ENCODE measurements at places on chromosomes 3 and 15.
A peak's percentile ranks its signal among the peaks of the same experiment; 100 is the strongest.

DNA sequence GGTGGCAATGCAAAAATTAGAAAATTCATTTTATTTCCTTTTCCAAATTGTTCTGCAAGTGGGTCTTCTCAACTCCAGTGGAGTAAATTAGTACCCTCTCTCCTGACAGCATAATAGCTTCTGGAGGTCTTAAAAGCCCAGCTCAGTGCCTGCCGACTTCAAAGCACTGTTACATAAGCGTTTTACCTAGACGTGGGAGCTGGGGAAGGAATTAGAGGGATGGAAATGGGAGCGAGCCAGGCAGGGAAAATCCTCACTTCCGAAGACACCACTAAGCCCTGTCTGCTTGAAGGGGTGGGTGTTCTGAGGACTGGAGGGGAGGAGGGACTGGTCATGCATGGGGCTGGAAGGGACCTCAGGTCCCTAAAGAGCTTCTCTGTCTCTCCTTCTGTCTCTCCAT is 77.2 kb upstream of the SLC6A1 start:
- DNase-seq = no peak

- no peak for DNase-seq
Measured at GRCh38 chr3:128187495-128187894, 34.2 kb downstream of the EEFSEC start.

GRCh38 chr3:153980252-153980590 is 141.0 kb upstream of the ARHGEF26 start:
- no peak for DNase-seq

GRCh38 chr3:21326704-21327475 is 424.1 kb downstream of the ZNF385D start:
- no peak for DNase-seq

DNA sequence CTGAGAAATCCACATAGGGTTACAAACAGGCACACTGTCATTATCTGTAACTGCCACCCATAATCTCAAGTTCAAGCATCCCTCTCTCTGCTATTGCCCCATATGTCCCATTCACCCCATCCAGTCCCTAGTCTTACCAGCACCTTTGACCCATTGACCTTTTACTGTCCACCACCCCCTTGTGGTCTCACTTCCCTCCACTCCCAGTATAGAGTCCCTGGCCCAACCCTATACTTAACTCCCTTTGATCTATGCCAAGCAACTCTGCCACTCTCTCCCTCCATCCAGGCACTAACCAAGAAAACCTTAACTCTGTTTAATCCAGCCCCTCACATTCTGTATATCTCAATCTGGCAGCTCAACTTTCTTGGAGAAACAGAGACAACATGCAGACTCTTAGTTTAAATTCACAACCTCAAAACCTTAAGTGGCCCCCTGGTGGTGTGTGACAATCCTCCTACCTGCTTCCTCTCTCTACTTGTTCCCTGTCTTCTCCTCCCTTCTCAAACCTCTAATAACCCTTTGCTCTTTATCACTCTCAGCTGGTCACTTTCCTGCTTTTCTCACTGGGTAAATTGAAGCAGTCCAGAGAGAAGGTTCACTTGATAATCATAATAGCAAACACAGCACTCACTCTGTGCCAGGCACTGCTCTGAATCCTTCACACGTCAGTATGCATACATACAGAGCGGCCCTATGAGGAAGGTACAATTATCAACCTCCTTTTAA is 162.7 kb downstream of the STT3B start:
- peak; percentile 32 for DNase-seq

GRCh38 chr3:152243721-152244516 is 24.8 kb upstream of the MBNL1 start:
- no peak for DNase-seq

GRCh38 chr3:5800965-5801364 is 613.5 kb downstream of the EDEM1 start:
- DNase-seq = no peak

GRCh38 chr3:118480101-118480860 is 554.4 kb downstream of the IGSF11 start:
- no peak for DNase-seq

DNA sequence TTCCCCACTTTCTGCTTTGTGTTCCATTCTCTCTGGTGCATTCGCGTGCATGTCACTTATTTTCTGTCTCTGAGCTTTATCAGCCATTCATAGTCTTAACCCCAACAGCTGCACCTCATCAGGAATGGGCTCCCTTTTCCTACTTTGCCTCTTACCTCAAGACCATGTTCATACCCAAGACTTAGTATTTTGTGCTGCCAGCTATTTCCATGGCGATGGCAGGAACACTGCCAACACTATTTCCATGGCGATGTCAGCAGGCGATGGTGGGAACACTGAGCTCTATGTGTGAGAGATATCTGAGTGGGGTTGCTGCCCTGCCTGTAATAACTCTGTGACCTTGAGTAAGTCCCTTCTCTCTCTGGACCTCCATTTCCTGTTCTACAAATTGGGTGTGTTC is 5.5 kb downstream of the ZNF35 start:
- no peak for DNase-seq

GRCh38 chr3:172224560-172225214 is 185.3 kb downstream of the FNDC3B start:
- DNase-seq = no peak

DNA sequence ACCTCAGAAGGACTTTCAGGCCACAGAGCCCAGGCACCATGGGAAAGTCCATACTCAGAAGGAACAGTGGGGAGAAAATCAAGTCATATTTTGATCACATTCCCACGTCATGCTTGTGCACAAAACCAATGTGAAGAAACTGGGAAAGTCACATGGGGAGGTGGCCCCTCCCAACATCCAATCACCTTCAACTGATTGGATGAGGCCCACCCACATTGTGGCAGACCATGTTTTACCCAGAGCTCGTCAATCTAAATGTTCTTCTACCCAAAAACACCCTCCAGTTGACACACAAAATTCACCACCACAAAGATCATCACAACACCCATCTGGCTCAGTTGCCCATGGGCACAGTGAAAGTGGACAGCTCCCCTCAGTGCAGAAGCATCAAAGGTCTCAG is 248.2 kb upstream of the IGF1R start:
- no peak for DNase-seq

DNA sequence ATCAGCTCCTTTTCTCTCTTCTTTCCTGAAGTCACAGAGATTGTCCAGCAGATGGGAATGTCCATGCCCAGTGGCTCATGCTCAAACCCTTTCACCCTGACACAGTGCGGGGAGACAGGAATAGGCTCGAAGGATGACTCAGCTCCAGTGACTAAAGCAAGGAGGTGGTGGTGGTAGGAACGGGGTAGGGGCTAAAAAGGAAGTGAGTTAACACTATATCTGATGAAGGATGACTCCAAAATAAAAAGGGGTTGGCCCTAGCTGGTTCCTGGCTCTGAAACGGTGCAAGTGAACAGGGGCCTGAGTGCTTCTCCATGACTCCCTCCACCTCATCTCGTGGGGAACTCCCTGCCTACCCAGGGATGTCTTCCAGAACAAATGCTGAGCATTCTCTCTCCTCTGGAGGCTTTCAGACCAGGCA is 167.4 kb upstream of the LPP start:
- DNase-seq = no peak

DNA sequence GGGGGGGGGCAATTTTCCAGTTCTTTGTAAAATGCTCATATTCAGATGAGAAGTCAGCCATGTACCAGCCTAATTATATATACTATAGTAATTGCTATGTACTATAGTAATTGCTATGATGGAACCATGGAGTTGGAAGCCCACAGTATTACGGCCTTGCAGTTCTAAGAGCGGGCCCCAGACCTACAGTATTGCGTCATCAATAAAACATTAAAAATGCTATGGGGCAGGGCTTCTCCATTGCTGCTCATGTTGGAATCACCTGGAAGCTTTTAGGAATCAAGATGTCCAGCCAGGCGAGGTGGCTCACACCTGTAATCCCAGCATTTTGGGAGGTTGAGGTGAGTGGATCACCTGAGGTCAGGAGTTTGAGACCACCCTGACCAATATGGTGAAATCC is 443.7 kb upstream of the GRM7 start:
- DNase-seq = no peak

DNA sequence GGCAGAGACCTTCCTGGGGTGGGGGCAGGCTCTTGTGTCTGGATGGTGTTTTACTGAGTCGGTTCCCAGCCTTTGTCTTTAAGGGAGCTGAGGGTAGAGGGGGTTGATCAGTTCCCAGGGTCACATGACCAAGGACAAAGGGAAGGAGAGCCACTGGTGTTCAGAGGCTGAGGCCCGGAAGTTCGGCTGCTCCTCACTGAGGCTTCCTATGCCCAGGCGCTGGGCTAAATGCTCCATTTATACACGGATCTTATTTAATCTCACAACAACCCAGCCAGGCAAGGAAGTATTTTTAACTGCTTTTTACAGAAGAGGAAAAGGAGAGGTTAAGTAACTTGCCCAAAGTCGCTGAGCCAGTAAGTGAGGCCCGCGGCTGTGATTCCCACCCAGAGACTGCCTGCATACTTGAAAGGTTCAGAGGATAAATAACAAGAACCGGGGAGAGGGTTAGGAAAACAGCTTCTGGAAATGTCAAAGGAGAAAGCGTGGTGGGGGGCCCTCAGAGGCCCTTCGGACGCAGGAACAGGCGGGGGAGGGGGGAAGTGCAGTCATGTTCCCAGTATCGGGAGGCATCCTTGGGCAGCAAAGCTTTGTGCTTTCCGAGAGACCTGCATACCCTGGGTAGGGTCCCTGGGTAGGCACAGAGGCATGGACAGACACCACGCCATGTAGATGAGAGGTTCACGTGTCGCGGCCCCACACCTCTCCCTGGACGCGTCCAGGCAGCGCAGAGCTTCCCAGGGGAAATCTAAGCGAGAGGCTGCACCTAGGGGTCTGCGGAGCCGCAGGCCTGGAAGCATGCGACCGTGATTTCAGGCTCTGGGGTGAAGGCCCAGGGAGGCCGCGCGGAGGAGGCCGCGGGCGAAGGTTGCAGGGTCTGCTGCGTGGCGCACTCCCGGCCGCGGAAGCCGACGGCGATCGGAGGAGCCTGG is 21.3 kb downstream of the EPHB3 start:
- no peak for DNase-seq
